ENCODE measurements at places on chromosomes 7 and 10. TPM values are rescaled to one million over a fixed set of nuclear protein-coding genes. Genes with fewer than 3 reads are reported as not detected.

OPN1SW gene
- total RNA-seq, result not detected

- no peak for DNase-seq
These were observed 1.6 kb downstream of the TCF7L2 start for GRCh38 chr10:112951359-112952281.

DNA sequence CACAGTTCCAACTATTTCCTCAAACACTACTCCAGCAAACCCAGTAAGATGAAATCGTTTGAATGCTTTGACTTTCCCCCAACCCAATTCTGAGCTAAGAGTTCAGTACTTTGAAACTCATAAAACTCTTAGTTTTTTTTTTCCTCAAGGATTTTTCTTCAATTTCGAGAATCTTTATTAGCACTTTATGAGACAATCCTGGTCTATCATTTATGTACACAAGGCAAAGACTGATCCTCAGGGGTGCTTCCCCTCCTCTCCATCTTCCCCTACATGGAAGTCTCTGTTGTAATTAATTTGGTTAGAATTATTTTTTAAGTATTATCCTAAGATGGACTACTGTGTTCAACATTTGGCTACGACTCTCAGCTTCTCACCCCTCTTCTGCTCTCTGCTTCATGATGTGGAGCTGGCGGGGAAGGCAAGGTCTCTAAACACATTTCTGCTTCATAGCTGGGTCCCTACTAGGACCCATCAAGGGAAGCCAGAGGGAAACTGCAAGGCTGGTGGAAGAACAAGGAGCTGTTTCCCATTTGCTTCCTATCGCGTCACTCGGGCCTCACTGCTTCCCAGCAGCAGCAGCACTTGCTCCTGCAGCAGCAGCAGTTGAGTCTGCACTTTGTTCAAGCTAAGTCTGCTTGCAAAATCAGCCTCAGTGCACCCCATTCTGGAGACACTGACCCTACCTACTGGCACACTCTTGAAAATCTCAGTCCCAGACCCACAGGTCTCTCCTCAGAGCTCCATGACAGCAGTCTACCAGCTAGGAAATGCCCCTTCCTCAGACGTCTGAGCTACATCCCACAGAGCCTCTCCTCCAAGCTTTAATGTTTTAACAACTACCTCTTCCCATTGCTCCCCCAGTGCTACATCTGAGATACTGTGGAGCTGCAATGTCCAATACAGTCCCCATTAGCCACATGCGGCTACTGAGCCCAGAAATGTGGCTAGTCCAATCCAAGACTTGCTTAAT, 90.0 kb downstream of the CHCHD3 start:
- DNase-seq, result no peak

BEND7 gene
- 6.9 TPM for total RNA-seq

FAM107B gene
- 3.7 TPM for total RNA-seq

ANXA8 gene
- not detected for total RNA-seq

IQUB gene
- not detected for total RNA-seq

GRCh38 chr10:111207500-111207899, 130.7 kb downstream of the ADRA2A start:
- no peak for DNase-seq

- no peak for DNase-seq
These were observed 6.2 kb downstream of the ABI1 start for GRCh38 chr10:26854524-26854923.

DNA sequence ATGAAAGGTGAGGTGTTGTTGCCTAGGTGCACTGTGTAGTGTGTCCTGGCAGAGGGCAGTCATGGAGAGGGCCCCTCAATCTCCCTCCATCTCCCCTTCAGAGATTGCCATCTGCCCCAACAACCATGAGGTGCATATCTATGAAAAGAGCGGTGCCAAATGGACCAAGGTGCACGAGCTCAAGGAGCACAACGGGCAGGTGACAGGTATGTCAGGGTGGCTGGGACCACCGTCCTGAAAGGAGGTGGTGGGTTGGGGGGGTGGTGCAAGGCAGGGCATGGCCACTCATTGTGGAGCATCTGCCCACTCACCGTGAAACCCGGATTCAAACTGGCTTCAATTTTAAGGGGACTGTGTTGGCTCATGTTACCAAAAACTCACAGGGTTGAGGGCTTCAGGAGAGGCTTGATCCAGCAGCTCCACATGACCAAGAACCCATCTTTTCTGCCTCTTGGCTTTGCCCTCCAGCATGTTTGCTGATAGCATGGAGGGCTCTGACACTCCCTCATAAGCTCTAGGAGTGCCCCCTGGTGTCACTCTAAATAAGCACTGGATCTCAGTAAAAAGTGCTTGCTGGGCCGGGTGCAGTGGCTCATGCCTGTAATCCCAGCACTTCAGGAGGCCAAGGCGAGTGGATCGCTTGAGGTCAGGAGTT, 12.2 kb downstream of the ARPC1B start:
- DNase-seq, result no peak

GRCh38 chr7:37366445-37366844, 82.2 kb downstream of the ELMO1 start:
- DNase-seq, result no peak

GRCh38 chr10:123788981-123789380, 102.6 kb downstream of the CPXM2 start:
- DNase-seq, result no peak

CALHM3 gene
- not detected for total RNA-seq

LRRC18 gene
- total RNA-seq, result not detected

- DNase-seq, result peak; percentile 38
These were observed 56.2 kb upstream of the PDCD4 start for GRCh38 chr10:110815354-110816004.

DNA sequence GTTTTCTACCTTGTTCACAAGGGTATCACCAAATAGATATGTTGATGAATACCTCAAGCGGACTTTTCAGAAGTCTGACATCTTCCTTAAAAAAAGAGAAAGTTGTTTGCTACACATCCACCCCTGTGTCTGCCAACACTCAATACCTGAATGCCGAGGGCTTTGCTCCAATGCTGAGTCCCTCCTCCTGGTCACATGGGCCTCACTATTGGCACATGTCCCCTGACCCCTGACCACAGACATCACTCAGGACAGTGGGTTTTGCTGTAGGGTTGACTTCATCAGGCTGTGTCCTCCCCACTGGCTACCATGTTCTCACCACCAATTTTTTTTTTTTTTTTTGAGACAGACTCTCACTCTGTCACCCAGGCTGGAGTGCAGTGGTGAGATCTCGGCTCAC, 76.4 kb downstream of the OSBPL3 start:
- no peak for DNase-seq

- DNase-seq, result peak; percentile 76
These were observed at the start of gene IKZF1 for GRCh38 chr7:50304129-50304910. TSS of gene IKZF1 (plus strand) at chr7:50304716. CDS start at chr7:50319062, 14,346 bp downstream.

- peak; percentile 44 for DNase-seq
These were observed 11.0 kb downstream of the MPP7 start for GRCh38 chr10:28291881-28292297.

GRCh38 chr7:66140924-66141323, 26.3 kb downstream of the CRCP start:
- DNase-seq, result peak; percentile 72

DNA sequence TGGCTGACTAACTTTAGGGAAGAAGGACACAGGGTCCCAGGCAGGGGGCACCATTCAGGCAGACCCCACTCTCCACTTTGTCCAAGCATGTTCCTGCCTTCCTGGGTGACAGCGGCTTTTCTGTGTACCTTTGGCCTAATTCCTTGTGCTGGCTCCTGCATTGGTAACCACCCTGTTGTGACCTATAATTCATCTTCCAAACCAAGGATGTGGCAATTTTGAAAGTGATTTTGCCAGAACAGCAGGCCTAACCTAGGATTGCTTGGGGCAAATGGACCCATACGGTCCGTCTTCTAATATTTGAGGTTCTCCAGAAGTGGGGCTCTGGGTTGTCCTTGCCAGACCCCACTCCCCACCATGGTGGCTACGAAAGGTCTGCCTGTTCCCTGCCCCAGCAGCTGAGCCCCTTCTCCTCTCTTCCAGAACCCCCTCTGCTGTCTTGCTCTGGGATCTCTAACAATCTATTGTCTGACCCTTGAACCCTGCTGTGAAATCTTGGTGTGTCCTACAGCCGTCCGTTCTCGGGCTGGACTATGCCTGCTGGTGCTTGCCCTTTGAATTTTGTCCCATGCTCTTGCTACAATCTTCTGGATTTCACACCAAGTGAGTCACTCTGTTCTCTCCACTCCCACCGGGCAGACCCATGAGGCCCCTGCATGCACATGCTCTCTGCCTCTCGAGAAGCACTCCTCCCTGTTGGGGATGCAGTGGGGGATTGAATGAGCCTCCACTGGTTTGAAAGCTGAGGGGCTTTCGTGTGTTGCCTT, 316.0 kb downstream of the CXCL12 start:
- no peak for DNase-seq

FAM25C gene
- total RNA-seq, result not detected

PAPOLB gene
- total RNA-seq, result not detected

DNA sequence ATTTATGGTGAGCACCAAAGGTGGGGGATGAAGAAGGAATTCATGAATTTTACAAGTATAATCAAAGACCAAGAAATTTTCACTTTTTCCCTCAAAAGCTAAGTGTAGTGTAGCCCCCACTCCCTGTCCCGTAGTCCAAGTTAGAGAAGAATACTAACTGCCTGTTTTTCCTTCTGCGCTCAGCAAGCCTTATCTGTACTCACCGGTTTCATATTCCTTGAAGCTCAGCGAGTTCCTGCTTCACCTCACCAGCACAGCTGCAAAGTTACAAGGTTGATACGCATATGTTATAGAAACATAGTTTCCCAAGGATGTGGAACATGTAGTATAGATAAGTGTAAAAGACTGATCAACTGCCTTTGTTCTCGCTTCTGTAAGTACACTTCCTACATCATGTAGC, 16.0 kb upstream of the ZNF33B start:
- DNase-seq, result no peak

GRCh38 chr7:134710511-134710853, 63.8 kb downstream of the BPGM start:
- DNase-seq, result no peak

OR2A1 gene
- not detected for total RNA-seq

DNA sequence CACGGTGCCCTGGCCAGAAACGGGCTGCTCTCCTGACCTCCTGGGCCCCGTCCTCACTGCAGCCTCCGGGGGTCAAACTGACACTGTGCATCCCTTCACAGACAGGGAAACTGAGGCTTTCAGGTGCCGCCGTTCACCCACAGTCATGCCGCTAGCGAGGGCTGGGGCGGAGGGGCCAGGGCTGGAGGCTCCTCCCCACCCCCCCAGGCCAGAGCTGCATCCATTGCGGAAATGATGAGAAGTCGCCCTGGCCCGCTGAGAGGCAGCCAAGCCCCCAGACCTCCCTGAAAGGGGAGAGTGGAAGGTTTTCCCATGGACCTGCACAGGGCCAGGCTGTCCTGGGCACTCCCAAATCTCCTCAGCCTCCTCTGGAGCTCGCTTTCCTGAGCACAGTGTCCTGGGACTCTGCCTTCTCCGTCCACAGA, 16.5 kb upstream of the INPP5A start:
- no peak for DNase-seq

DNA sequence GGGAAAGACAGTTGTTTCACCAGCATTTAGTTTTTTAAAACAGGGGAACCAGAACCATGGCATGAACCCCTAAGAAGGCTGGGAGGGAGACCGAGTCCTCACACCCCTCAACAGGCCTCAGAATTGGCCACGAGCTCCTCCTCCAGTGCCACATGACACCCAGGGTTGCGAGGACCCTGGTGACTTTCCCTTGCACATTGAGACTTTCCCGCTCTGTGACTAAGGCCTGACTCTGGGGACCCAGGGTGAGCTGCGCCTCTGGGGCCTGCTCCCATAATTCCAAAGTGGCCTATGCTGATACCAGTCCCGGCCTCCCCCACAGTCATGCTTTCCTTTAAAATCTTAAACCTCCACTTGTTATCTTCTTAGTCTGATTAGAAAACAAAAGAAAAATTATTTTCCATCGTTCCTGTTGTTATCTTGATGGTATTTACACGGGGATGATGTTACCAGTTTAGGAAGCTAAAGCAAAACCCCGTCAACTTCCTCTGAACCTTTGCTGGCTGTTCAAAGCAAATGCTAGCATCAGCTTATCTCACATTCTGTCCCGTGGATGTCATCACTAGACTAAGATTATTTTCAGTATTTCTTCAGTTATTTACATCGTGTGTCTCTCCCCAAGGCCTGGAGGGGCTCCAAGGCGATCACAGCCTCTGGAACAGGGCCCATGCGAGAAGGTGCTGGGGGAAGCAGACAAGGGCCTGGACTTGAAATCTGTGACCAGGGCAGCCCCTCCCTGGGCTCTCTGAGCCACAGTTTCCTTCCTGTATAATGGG, 42.1 kb downstream of the FAM53B start:
- no peak for DNase-seq

FBXL13 gene
- total RNA-seq, result 0.75 TPM

CHAT gene
- not detected for total RNA-seq

DNA sequence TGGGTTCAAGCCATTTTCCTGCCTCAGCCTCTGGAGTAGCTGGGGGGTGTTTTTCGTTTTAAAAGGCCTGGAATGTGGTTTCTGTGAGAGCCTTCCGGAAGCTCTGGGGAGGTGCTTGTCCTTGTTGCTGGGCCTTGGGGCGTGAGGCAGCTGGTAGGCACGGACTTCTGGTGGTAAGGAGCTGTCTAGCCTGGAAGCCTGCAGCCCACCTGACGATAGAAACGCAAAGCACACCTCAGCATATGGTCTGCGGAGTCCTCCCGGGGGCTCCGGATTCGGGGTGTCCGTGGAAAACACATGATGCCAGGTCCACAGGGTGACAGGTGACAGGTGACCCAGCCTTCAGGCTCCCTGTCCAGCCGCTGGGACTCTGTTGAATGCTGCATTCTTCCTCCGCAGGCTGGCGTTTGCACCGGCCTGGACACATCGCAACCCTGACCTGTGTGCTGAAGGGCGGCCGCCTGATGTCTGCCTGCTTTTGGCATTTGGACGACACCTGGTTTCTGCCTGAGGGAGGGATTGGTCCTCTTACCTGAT, 37.3 kb downstream of the INPP5A start:
- DNase-seq, result no peak

DNA sequence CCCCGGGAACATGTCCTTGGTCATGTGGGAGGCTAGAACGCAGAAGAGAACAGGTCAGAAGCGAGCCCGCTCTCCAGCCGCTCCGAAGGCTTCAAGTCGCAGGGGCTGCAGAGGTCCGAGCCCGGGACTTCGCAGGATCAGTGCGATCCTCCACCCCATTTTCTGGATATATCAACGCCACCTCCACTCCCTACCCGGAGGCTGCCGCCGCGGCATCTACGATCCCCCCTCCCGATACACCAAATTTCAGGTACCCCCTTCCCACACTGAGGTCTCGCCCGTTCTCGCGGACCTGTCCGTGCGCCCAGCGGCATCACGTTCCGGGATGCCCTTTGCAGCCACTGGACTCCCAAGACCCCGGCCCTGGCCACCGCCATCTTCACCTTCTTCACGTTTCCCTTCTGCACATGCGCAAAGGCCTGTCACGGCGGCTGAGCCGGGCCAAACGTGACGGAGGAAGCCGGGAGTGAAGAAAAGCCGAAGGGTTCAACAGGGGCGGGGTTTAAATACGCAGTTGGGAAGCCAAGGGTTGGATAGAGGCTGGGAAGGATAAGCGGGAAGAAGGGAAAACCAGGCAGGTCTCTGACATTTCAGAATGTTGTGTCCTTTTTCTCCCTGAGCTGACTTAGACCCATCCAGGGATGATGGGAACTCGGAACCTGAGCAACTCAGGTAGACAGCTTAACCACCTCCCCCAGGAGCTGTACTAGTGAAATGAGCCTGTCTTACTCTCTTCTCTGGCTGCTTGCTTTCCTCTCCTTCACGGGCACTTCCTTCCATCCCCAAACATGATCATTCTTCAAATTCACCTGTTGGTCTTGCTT, at the start of gene NDUFB8:
NDUFB8 (minus strand) TSS at position 397 of the 824 bp plus-strand sequence; CDS start at position 377, 20 bp downstream.
- DNase-seq, result peak; percentile 62

Data from ascending aorta (tissue), 2 donors.